ENCODE measurements at places on chromosomes 1 and 21. TPM values are rescaled to one million over a fixed set of nuclear protein-coding genes. Genes with fewer than 3 reads are reported as not detected.

- H3K4me3 ChIP-seq: no peak overlapping the region
- H3K36me3 ChIP-seq: no peaks in the 10 kb centered on the region
- H3K4me1 ChIP-seq: no peaks in the 10 kb centered on the region
- H3K27ac ChIP-seq: no peak overlapping the region
- no peaks in the 10 kb centered on the region for H3K27me3 ChIP-seq
Measured at GRCh38 chr1:164886101-164886500, 327.1 kb downstream of the PBX1 start.

The RCC2 gene
- 18.7 TPM for total RNA-seq

DNA sequence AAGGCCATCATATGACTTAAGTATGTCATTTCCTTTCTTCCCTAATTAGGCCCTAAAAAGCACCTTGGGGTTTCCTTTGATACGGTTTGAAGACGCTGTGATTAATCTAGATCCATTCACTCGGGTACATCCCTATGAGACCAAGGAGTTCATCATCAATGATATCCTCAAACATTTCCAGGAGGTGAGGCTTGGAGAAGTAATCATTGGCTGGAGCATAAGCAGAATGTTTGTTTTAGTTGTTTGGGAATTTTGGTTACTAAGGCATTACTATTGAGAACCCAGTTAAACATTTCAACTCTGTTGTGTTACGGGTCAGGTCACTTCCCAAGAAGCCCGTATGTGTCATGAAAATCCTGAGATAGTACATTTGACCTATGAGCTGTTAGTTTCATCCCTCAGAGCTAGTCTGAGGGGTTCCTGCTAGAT is 185.2 kb downstream of the VPS13D start:
- H3K4me1 ChIP-seq: peaks cover 3% of the 10 kb centered on the region
- H3K4me3 ChIP-seq: no peak overlapping the region
- no peak overlapping the region for H3K27ac ChIP-seq
- DNase-seq: no peak

The CRYAA gene
- total RNA-seq: not detected

The UBAP2L gene
- 90.4 TPM for total RNA-seq
